ENCODE measurements at places on chromosomes 1 and 21.

DNA sequence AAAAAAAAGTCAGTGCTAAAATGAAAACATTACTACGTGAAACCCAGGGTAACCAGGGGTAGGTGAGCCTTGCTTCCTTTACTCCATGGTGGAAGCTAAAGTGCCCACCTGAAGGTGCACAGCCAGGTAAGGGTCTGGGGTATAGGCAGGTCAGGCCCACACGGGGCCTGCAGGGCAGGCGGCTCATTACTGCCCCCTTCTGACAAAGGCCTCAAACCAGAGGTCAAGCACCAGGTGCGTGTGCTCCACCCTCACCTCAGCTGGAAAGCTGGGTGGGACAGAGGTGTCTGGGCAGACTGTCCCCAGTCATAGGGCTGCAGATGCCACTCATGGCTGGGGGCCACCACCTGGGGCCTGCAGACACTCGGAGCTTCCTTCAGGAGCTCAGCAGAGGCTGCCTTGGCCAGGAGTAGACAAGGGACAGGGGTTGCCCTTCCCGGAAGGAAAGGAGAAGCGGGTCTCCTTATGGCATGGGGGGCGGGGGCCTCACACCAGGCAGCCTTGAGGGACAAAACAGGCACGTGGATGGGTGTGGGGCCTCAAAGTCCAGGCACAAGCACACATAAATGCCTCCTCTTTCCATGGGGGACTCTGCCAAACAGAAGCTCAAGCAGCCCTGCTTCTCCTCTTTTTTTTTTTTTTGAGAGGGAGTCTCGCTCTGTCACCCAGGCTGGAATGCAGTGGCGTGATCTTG lies 36.2 kb downstream of the ACOT7 start:
- no peaks in the 10 kb centered on the region for H3K36me3 ChIP-seq
- DNase-seq: no peak
- H3K4me3 ChIP-seq: no peak overlapping the region
- no peaks in the 10 kb centered on the region for H3K27me3 ChIP-seq
- H3K4me1 ChIP-seq: peaks cover 32% of the 10 kb centered on the region

DNA sequence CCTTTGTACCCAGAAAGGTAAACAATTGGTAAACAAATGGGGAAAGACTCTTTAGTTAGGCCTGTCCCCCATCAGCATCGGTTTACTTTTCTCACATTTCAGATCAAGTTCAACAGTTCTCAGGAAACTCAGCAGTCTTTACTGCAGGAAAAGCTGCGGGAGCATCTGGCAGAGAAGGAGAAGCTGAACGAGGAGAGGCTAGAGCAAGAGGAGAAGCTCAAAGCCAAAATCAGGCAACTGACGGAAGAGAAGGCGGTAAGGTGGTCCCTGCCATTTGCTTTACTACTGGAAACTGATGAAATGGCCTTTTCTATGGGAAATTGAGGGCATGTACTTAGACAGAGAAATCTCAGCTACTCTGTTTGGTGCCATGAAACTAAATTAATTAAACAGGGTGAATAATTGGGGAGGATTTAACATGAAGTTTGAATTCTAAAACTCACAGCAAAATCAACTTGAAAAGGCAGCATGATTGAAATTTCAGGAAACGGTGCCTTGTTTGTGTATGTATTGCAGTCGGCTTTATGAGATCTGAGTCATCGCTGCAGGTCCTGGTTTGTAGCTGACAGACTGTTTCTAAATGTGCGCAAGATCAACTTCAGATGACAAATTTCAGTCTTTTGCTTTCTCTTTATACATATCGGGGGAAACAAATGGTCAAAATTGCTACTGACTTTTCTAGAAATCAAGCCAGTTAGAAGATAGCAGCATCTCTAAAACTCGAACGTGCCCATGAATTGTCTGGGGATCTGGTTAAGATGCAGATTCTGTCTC lies 67.9 kb upstream of the EFHD2 start:
- H3K27me3 ChIP-seq: no peaks in the 10 kb centered on the region
- peaks cover 23% of the 10 kb centered on the region for H3K4me1 ChIP-seq
- H3K4me3 ChIP-seq: peak overlapping the region; percentile 36
- H3K36me3 ChIP-seq: no peaks in the 10 kb centered on the region
- peak overlapping the region; percentile 72 for H3K27ac ChIP-seq
- no peak for DNase-seq

DNA sequence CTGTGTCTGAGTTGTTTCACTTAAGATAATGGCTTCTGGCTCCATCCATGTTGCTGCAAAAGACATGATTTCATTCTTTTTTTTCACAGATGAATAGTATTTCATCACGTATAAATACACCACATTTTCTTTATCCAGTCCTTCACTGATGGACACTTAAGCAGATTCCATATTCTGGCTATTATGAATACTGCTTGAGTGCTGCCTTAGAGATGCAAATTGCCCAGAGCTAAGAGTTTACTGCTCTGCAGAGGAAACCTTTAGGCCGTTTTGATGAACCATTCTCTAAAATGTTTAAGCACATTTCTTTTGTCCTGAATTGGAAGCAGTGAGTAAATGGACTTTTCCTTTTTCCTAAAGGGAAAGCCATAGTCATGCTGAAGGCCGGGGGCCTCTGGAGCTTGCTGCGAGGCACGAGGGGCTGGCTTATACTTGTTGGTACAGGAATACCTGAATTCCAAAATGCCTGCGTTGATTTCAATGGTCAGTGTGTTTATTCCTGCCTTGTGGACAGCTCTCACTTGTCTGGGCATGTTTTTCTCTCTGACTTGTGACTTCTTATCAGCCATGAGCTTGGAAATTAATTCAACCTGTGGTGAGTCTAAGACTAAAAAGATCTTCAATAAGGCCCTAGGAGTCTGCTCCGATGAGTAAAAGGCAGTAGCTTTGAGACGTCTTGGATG lies 201.0 kb upstream of the MAP1LC3C start:
- H3K4me3 ChIP-seq: no peak overlapping the region
- no peaks in the 10 kb centered on the region for H3K27me3 ChIP-seq
- no peaks in the 10 kb centered on the region for H3K36me3 ChIP-seq

DNA sequence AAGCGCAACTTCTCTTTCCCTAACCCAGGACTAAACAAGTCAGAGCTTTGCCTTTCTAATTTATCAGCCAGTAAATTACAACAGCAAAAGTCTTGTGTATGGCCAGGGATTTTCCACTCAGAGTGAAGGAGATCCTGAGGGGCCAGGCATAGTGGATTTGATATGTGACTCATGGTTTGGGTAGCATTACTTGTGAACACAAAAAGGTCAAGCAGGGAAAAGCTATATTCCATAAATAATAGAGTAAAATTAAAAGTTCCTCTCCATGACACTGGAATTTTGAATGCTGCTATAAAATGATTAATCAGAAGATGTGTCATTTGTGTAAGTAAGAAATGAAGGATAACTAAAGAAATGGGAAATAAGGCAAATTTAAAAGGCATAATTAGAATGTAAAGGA lies 284.8 kb downstream of the HLX start:
- no peak overlapping the region for H3K27ac ChIP-seq
- DNase-seq: no peak
- no peaks in the 10 kb centered on the region for H3K36me3 ChIP-seq
- H3K4me3 ChIP-seq: no peak overlapping the region
- H3K27me3 ChIP-seq: no peaks in the 10 kb centered on the region

DNA sequence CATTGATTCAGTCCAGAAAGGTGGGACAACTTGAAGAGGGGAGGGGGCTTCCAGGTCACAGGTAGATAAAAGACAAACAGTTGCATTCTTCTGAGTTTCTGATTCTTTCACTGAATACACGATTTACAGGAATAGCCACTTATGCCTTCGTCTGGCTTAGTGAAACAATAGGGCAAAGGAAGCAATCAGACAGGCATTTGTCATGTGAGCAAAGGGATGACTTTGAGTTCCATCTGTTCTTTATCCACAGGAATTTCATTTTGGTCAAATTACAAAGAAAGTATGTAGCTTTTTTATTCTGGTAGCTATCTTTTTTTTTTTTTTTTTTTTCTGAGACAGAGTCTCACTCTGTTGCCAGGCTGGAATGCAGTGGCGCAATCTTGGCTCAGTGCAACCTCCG lies 202.5 kb downstream of the TTLL7 start:
- no peak for DNase-seq
- H3K4me1 ChIP-seq: no peaks in the 10 kb centered on the region
- H3K36me3 ChIP-seq: no peaks in the 10 kb centered on the region
- H3K27me3 ChIP-seq: no peaks in the 10 kb centered on the region

DNA sequence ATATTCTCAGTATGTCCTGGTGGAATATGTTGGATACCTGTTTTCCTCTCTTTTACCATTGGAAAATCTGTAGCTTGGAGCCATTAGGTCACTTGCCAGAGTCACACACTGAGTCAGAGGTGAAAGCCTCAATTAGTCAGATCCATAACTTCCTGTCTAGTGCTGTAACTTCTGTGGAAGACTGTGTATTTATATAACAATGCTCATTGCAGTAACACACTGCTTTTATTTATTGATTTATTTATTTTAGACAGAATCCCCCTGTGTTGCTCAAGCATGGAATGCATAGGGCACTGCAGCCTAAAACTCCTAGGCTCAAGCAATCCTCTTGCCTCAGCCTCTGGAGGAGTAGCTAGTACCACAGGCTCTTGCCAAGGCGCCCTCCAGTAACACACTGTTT lies 1.3 kb upstream of the DOCK7 start:
- peak overlapping the region; percentile 21 for H3K4me3 ChIP-seq
- H3K27me3 ChIP-seq: no peaks in the 10 kb centered on the region
- H3K36me3 ChIP-seq: no peaks in the 10 kb centered on the region
- DNase-seq: no peak
- H3K27ac ChIP-seq: peak overlapping the region; percentile 80
- H3K4me1 ChIP-seq: peaks cover 24% of the 10 kb centered on the region

GRCh38 chr1:186082235-186082937 lies 292.7 kb downstream of the TPR start:
- H3K27ac ChIP-seq: peak overlapping the region; percentile 24
- peak; percentile 59 for DNase-seq
- peaks cover 20% of the 10 kb centered on the region for H3K4me1 ChIP-seq
- peaks cover 14% of the 10 kb centered on the region for H3K36me3 ChIP-seq
